ENCODE measurements at places on chromosomes 7 and 10. TPM values are rescaled to one million over a fixed set of nuclear protein-coding genes. Genes with fewer than 3 reads are reported as not detected.
A peak's percentile ranks its signal among the peaks of the same experiment; 100 is the strongest.

C10orf105 gene
- 0.14 TPM for polyA plus RNA-seq

CLRN3 gene
- not detected for polyA plus RNA-seq

CD36 gene
- polyA plus RNA-seq, result 102 TPM

MRC1 gene
- polyA plus RNA-seq, result 0.01 TPM

CYP2C18 gene
- polyA plus RNA-seq, result 0.02 TPM

LYZL2 gene
- not detected for polyA plus RNA-seq

AZGP1 gene
- polyA plus RNA-seq, result not detected

LRGUK gene
- 0.08 TPM for polyA plus RNA-seq

SFRP5 gene
- not detected for polyA plus RNA-seq

PHKG1 gene
- 0.41 TPM for polyA plus RNA-seq

DNA sequence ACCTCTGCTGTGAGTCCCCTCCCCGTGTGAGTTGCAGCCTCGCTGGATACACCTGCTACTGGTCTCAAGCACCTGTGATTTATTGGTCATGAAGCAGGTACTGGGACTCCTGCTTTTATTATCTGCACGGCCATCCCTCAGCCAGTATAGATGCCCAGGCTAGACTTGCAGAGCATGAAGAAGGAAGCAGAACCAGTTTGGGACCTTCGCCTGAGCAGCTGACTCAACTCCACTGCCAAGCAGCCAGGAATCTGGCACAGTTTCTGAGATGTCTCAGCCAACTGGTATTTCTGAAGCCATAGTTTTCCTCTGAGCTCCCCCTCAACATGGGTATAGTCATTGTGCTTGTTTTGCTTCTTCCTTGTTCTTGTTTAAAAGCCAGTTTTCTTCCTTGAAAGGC lies 28.0 kb upstream of the SLC39A12 start:
- peak overlapping the region; percentile 68 for H3K27ac ChIP-seq
- peak; percentile 96 for DNase-seq
- peaks cover 7% of the 10 kb centered on the region for H3K4me1 ChIP-seq
- H3K36me3 ChIP-seq, result no peaks in the 10 kb centered on the region
- no peaks in the 10 kb centered on the region for H3K27me3 ChIP-seq

- H3K36me3 ChIP-seq, result peaks cover 2% of the 10 kb centered on the region
- H3K27ac ChIP-seq, result no peak overlapping the region
- no peak overlapping the region for H3K4me3 ChIP-seq
- no peaks in the 10 kb centered on the region for H3K27me3 ChIP-seq
Observed at GRCh38 chr10:86899670-86900276, 57.6 kb downstream of the MMRN2 start.

DNA sequence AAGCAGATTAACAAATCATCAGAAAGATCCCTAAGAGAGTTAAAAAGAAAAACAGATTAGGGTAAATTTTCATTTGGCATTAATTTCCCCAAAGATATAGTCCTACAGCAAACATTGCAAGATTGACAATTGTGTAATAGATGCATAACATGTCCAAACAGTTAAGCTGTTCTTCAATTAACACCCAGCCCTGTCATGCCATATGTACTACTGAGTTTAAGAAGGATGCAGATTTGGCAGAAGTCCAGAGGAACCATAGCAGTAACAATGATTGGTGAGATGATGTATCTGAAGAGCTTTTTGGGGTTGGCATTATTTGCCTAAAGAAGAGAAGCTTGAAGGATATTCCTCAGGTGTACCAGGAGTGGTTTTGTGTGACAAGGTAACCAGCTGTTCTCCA lies 287.6 kb downstream of the LRMDA start:
- H3K27me3 ChIP-seq, result no peaks in the 10 kb centered on the region
- no peaks in the 10 kb centered on the region for H3K36me3 ChIP-seq
- no peak for DNase-seq
- H3K27ac ChIP-seq, result no peak overlapping the region
- H3K4me1 ChIP-seq, result no peaks in the 10 kb centered on the region
- no peak overlapping the region for H3K4me3 ChIP-seq

DNA sequence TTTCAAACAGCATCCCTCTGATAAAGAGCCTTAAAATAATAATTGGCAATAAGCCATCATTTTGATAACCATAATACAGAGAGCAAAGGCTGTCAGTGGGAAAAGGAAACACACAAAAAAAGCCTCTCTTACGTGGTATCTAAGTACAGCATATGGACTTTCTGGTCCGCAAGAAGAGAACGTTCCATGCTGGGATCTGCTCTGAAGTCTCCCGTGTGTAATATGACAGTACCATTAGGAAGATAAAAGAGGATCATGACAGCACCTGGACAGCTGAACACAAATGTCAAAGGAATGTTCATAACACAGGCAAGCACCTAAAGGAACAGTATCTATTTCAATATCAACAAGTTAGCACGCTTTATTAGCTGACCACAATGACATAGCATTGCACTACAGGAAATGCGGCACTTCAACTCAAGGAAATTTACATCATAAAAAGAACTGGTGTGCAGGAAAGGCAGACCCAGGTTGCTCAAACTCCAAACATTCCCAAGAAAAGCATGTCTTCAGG lies 9.9 kb downstream of the DCLRE1A start:
- DNase-seq, result no peak
- H3K27me3 ChIP-seq, result no peaks in the 10 kb centered on the region
- no peak overlapping the region for H3K27ac ChIP-seq
- H3K4me3 ChIP-seq, result no peak overlapping the region
- H3K36me3 ChIP-seq, result no peaks in the 10 kb centered on the region

- H3K36me3 ChIP-seq, result no peaks in the 10 kb centered on the region
- no peaks in the 10 kb centered on the region for H3K27me3 ChIP-seq
- H3K27ac ChIP-seq, result no peak overlapping the region
- no peak overlapping the region for H3K4me3 ChIP-seq
- H3K4me1 ChIP-seq, result no peaks in the 10 kb centered on the region
Observed at GRCh38 chr10:117875793-117876192, 170.9 kb downstream of the RAB11FIP2 start.

DNA sequence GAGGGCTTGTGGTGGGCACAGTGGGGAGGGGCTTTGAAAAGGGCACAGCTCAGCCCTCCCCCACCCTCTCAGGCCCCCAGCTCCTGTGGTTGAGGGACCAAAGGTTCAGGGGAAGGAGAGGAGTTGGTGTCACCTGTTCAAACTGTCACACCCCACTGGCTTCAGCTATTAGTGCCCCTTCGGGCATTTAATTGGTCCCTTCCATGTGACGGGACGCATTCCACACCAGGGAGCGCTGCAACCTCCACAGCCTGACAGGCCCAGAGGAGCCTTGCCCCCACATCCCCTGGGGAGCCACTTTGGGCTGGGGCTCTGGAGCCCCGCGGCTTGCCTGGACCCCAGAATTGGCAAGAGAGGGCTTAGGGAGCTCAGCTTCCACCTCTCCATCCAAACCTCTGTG lies 75.7 kb downstream of the C10orf105 start:
- no peaks in the 10 kb centered on the region for H3K4me1 ChIP-seq
- no peaks in the 10 kb centered on the region for H3K36me3 ChIP-seq
- no peak overlapping the region for H3K27ac ChIP-seq
- H3K27me3 ChIP-seq, result peaks cover 5% of the 10 kb centered on the region
- no peak overlapping the region for H3K4me3 ChIP-seq

GRCh38 chr7:157587805-157588560 lies 251.2 kb downstream of the DNAJB6 start:
- H3K4me1 ChIP-seq, result no peaks in the 10 kb centered on the region
- H3K27ac ChIP-seq, result no peak overlapping the region
- H3K4me3 ChIP-seq, result no peak overlapping the region
- DNase-seq, result no peak
- no peaks in the 10 kb centered on the region for H3K36me3 ChIP-seq
- no peaks in the 10 kb centered on the region for H3K27me3 ChIP-seq

DNA sequence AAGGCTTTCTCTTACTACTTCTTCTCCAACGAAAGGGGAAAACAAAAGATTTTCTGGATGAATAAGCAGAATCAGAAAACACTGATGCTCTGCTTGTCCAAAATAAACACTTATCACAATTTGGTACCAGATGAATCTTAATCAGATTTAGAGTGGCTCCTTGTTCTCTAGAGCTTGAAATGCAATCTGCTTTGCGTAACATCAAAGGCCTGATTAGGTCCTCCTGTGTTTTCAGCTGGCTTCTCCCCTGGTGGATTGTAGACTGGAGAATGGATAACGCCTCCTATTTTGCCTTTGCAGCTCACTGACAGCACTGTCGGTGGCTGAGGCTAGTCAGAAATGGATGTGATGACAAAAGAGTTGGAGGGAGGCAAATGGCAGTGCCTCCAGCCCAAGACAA lies 91.2 kb downstream of the FAM13C start:
- no peaks in the 10 kb centered on the region for H3K4me1 ChIP-seq
- DNase-seq, result no peak
- H3K4me3 ChIP-seq, result no peak overlapping the region
- H3K36me3 ChIP-seq, result no peaks in the 10 kb centered on the region
- H3K27ac ChIP-seq, result no peak overlapping the region

- H3K27ac ChIP-seq, result no peak overlapping the region
- DNase-seq, result no peak
- no peaks in the 10 kb centered on the region for H3K27me3 ChIP-seq
Observed at GRCh38 chr10:3397231-3397630, 224.6 kb upstream of the PITRM1 start.

- H3K4me3 ChIP-seq, result no peak overlapping the region
- DNase-seq, result no peak
- H3K27ac ChIP-seq, result no peak overlapping the region
- H3K4me1 ChIP-seq, result no peaks in the 10 kb centered on the region
Observed at GRCh38 chr7:139562491-139562890, 39.0 kb downstream of the CLEC2L start.

GRCh38 chr10:133526957-133527588 lies at the start of gene CYP2E1:
Gene CYP2E1 (plus strand): TSS chr10:133527363. CDS start chr10:133527396, 33 bp downstream.
- H3K36me3 ChIP-seq, result no peaks in the 10 kb centered on the region
- DNase-seq, result no peak
- H3K4me1 ChIP-seq, result no peaks in the 10 kb centered on the region
- no peak within 1 kb of the TSS for H3K4me3 ChIP-seq

- H3K36me3 ChIP-seq, result no peaks in the 10 kb centered on the region
- H3K4me3 ChIP-seq, result no peak overlapping the region
- H3K4me1 ChIP-seq, result peaks cover 2% of the 10 kb centered on the region
- H3K27me3 ChIP-seq, result no peaks in the 10 kb centered on the region
- H3K27ac ChIP-seq, result no peak overlapping the region
- DNase-seq, result peak; percentile 42
Observed at GRCh38 chr7:79787623-79788022, 334.2 kb upstream of the MAGI2 start.

Data from fibroblast of lung (primary cell).